NCI-H146 (cell line): ENCODE measurements at places on chromosomes 11 and 22.

GRCh38 chr11:19894404-19894803, 181.8 kb downstream of the NAV2 start:
- no peak for DNase-seq

DNA sequence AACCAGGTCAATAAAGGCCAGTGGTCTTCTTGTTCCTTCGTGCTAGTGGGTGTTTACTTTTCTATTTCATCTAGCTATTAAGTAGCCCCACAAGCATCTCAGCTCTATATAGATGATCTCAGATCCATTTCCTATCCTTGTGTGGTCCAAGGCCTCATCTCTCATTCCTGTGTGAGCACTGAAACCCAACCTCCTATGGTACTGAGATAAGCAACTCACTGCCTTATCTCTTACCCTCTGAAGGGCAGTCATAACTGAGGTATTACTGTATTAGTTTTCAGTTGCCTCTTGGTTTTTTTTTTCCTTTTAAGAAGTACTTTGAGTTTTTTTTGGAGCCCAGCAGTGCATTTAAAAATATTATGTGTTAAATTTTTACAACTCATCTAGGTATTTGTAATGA, 28.3 kb downstream of the ACER3 start:
- DNase-seq = no peak

- DNase-seq = no peak
Measured at GRCh38 chr11:17646451-17647145, 72.8 kb upstream of the MYOD1 start.

DNA sequence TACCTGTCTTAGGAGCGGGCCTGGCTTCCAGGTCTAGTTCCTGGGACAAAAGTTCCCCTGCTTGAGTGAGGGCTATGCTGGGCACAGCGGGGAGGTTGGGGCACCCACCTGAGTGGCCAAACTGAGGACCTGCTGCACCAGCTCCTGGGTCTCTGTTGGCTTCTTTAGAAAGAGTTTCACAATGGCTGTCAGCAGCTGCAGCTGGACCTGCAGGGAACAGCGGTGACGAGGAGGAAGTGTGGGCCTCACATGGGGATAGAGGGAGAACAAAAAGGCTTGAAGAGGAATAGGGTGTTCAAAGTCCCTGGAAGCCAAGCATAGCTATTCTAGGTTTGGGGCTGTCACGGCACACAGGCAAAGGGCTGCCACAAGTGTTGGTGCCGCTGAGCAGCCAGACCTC, 26.7 kb upstream of the RASL10A start:
- DNase-seq = no peak

DNA sequence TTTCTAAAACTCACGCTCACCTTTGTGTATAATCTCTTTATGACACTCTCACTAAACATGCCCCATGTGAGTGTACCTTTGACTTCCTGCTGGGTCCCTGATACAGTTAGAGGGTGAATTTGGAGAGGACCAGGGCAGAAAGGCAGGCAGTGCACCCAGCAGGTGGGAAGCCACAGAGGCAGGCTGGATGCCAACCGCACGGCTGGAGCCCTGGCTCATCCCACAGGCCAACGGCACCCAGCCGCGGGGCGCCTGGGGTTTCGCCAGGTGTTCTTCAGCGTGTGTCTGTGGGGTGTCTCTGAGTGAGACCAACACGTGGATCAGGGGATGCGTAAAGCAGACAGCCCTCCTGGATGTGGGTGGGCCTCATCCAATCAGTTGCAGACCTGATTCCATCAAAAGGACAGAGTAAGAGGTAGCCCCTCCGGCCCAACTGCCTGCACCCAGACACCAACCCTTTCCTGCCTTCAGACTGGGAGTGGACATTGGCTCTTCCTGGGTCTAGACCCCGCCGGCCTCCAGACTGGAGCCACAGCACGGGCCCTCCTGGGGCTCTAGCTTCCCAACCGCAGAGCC, 51.6 kb downstream of the DHCR7 start:
- DNase-seq = peak; percentile 95

- DNase-seq = peak; percentile 97
Measured at GRCh38 chr11:104995001-104995408, 26.6 kb upstream of the CASP4 start.

GRCh38 chr22:35357883-35358621, 22.8 kb upstream of the HMOX1 start:
- no peak for DNase-seq

- DNase-seq = peak; percentile 17
Measured at GRCh38 chr11:130762638-130763037, 153.6 kb downstream of the SNX19 start.

GRCh38 chr11:124644426-124645280, 22.0 kb downstream of the TBRG1 start:
- DNase-seq = peak; percentile 55

GRCh38 chr11:56750190-56750589, 1.7 kb upstream of the OR9G4 start:
- no peak for DNase-seq

GRCh38 chr11:66421492-66422205, 814 bp downstream of the NPAS4 start:
- peak; percentile 43 for DNase-seq

DNA sequence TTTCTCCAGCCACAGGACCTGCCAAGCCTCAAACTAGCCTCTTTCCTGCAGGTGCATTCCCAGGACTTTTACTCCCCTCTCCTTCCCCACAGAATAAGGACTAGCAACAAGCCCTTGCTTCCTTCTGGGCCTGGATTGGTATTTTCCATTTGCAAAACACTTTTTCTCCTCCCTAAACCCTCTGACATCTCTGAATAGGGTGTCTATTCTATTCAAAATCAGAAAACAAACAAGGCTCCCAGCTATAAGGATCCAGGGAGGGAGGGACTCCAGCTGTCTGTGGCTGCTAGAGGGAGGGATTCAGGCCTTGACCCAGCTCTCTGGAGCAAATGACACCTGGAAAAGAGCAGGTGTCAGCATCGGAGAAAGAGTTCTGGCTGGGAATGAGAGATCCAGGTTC, 168.5 kb upstream of the BDNF start:
- DNase-seq = no peak

DNA sequence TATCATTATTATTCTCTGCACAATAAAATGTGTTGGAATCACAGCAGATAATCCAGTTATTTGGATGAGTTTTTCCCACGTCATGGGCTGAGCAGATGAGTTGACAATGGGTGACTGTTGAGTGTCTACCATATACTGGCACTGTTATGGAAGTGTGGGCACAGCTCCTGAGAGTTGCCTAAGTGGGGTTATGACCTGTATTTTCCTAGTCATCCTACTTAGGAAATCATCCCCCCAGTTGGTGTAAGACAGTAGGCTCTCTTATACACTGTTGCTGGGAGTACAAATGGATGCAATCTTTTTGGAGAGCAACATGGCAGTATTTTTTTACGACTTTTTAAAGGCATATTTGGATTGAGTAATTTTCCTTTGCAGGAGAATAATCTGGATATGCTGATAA, 66.4 kb downstream of the TRAF6 start:
- no peak for DNase-seq
